Neuronal stem cell (in vitro differentiated cells): ENCODE measurements at places on chromosomes 4 and X.

GRCh38 chrX:124211312-124211942, 121.0 kb upstream of the TEX13D start:
- no peak for DNase-seq

DNA sequence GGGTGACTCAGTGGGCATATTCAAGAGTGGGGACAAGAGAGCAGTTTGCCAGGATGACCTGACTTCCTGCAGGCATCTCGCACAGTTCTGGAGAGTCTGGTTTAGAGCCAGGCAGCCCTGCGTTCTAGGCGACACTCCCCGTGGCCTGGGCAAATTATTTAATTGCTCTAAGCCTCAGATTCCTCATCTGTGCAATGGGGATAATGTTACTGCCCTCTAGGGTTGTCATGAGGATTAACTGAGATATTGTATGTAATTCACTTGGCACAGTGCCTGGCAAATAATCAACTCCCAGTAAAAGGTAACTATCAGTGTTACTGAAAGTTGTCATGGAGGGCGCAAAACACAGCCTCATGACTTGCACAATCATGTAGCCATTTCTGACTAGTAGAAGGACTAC, 48.8 kb upstream of the PITX2 start:
- DNase-seq = no peak

DNA sequence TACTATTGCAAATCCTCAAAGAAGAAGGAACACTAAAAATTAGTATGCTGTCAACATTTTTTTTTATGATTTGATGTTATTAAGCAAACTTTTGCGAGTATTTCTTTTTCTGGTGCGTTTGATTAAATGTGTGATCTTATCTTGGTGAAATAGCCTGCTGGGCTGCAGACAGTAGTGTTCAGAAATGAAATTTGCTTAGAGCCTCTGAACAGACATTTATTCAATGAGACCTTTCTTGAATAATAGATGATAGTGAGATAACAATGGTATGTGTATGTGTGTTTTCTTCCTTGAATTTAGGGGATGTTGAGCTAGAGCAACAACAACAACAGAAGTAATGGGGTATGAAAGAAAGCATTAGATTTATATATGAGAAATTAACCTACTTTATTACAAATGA, 12.7 kb downstream of the ADGRL3 start:
- no peak for DNase-seq

GRCh38 chrX:47316276-47317025, 53.9 kb upstream of the ZNF157 start:
- DNase-seq = peak; percentile 80

- no peak for DNase-seq
These were observed 22.8 kb downstream of the PIGG start for GRCh38 chr4:521636-522330.

- DNase-seq = no peak
These were observed 47.9 kb upstream of the FGF13 start for GRCh38 chrX:138759217-138759943.

- no peak for DNase-seq
These were observed 32.5 kb downstream of the LRP2BP start for GRCh38 chr4:185363251-185363650.

DNA sequence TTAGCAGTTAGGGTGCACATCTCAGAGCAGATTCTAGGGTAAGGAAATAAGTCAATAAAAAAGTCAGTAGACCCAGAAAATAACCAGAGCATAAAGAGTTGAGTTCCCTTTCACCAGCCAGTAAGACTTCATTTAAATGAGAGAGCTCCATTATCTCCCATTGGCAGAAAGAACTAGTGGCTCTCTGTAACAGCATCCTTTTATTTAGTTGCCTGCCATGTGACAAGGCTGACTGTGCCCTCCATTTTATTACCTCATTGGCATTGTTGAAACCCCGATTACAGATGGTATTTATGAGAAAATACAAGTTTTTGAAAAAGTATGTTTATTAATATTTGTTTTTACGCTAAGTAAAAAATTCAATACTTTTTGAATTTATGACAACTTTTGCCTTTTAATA, 859.5 kb upstream of the NDST4 start:
- no peak for DNase-seq

DNA sequence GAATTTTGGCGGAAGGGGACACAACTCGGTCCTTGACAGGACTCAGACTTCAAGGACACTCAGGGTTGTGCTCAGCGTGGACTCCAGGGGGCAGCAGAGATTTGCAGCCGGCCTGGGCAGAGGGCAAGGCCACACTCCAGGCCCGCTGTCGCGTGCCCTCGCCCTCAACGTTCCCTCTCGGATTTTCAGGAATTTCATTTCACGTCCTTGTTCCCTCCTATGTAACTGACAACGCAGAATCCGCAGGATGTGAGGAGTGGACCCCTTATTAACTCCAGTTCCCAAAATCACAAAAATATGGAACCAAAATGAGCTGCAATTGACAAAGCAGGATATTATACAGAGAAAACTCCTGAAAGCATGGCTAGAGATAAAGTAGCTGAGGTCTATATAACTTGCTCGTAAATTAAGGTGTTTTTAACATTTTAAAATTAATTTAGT, 21.0 kb upstream of the DCTD start:
- DNase-seq = peak; percentile 38

- no peak for DNase-seq
These were observed 23.1 kb downstream of the DMD start for GRCh38 chrX:33188286-33188685.

DNA sequence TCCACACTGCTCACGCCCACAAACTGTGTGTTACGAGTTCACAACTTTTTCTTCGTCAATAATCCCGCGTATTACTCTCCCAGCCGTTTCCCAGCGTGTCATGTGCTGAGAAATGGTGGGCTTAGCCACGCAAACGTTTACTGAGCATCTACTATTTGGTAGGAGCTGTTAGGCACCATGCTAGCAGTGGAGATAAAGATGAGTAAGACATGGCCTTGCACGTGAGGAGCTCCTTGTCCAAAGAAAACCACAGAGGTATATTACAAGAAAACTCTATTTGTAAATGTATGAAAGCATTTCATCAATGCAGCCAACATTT, 821 bp upstream of the TMEM128 start:
- no peak for DNase-seq

- DNase-seq = no peak
These were observed 173.5 kb downstream of the ADAM29 start for GRCh38 chr4:175091649-175092048.

GRCh38 chrX:10875995-10876394, 235.1 kb upstream of the HCCS start:
- DNase-seq = no peak
